ENCODE measurements at places on chromosomes 7 and 10. TPM values are rescaled to one million over a fixed set of nuclear protein-coding genes. Genes with fewer than 3 reads are reported as not detected.

Gene MBL2
- total RNA-seq: not detected

Gene NCF1
- 4.4 TPM for total RNA-seq

Gene PNLIP
- not detected for total RNA-seq

Gene VENTX
- total RNA-seq: not detected

All from activated naive CD8-positive, alpha-beta T cell treated with anti-CD3 and anti-CD28 coated beads, Interleukin-2, amount 10 ng/mL, durations not matched to agents 7 days and 5 days (primary cell).